ENCODE measurements at places on chromosomes 3 and 15.

DNA sequence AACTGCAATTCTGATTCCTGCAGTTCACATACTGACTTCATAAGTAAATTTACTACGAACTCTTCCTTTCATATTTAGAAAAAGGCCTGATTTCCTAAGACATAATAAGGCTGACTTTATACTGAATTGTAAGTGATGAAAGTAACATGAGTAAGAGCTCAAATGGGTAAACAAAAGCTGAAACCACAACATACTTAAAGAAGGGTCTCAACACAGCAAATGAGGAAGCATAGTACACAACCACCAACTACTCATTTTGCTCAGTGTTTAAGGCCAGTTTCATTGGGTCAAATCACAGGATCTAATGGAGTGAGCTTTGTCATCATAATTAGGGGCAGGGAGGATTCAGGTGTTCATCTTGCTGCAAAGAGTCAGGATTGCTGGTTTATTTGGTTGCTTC is 81.4 kb downstream of the SETD2 start:
- peak; percentile 74 for DNase-seq

- DNase-seq: peak; percentile 88
These were observed 22.5 kb downstream of the CHST14 start for GRCh38 chr15:40493089-40493840.

GRCh38 chr3:141292356-141293058 is 60.9 kb downstream of the PXYLP1 start:
- no peak for DNase-seq

DNA sequence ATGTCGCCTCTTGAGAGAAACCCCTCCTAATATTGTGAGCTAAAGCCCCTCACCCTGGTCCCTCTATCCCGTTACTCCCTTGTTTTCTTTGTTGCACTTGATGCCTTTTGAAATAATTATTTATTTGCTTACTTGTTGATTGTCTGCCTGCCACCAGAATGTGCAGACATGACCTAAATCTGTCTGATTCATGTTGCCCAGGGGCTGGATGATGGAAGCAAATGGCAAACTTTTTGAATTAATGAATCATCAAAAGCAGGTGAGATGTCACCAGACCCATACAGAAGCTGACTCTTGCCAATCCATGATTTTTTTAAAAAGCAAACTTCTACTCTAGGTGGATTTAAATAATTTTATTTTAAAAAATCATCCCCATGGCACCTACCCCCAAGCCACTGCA is 49.3 kb downstream of the GRIP2 start:
- no peak for DNase-seq

GRCh38 chr3:133227813-133228212 is 172.0 kb upstream of the BFSP2 start:
- DNase-seq: no peak

DNA sequence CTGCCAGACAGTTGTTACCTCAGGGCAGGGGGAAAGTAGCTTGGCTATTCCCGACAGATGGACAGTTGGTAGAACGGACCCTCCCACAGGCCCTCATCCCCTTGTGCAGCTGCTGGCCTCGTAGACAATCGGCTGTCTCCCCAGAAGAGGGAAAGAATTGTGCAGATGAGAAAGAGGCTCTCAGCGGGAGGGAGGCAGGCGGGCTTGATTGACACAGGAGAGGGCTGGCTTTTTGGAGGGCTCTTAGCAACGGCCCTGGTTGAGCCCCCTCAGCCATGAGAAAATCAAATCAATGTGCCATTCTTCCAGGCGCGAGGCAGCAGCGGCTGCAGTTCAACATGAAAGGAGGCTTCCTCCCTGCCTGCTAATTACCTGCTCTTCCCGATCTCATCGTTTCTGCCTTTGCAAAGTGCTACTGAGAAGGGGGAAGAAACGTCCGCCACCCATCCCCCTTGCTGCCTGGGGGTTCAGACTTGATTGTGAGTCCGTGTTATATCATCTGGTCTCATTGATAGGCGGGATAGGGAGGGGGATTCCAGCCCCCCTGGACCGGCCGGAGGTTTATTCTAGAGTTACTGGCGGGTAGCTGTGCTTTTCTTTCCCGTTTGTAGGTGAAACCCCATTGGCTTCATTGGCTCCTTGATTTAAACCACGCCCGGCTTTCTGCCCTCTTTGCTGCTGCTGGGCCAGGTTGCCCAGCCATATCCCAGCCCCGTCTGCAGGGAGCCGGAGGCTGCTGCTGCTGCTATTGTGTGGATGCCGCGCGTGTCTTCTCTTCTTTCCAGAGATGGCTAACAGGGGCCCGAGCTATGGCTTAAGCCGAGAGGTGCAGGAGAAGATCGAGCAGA is at the start of gene TAGLN3:
TSS of gene TAGLN3 (plus strand) at position 287 of the 848 bp plus-strand sequence. CDS start at position 788, 501 bp downstream.
- DNase-seq: no peak

DNA sequence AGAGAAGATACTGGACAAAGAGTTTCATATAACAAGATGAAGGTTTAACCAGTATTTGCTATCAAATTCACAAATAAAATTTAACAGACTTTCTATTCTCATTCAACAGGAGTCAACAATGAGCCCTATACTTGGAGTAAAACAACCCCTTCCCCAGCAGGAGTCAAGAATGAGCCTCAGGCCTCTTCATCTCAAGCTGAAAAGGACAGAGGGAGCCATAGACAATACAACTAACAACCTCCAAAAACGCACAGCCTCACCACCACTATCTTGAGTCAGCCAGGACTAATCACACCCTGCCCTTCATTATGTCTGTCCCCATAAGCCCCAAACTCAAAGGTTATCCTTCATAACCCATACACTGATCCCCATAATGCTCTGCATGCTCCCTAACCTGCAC is 36.4 kb downstream of the ETFA start:
- no peak for DNase-seq

DNA sequence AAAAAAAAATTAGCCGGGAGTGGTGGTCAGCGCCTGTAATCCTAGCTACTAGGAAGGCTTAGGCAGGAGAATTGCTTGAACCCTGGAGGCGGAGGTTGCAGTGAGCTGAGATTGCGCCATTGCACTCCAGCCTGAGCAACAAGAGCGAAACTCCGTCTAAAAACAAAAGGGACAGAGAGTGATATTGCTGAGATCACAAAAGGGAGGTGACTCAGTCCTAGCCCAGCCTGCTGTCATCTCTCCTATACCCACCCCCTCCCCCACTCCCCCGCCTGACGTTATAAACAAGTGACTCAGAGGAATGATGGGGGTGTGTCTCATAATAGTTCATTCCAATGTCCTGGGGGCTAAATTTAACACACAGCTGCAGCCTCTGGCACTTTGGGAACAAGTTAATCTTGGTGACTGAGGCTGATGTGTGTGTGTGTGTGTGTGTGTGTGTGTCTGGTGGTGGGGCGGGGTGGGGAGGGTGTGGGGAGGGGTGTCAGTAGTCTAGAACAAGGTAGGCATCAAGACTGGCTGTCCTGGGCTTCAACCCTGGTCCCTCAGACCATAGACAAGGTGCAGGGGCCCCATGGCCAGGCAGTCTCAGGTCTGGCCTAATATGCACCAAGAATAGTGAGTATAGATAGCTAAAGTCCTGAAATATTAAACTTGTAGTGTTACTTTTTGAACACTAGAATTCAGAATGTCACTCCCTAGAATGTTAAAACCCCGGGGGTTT is 1.3 kb upstream of the KLHL40 start:
- DNase-seq: peak; percentile 95

DNA sequence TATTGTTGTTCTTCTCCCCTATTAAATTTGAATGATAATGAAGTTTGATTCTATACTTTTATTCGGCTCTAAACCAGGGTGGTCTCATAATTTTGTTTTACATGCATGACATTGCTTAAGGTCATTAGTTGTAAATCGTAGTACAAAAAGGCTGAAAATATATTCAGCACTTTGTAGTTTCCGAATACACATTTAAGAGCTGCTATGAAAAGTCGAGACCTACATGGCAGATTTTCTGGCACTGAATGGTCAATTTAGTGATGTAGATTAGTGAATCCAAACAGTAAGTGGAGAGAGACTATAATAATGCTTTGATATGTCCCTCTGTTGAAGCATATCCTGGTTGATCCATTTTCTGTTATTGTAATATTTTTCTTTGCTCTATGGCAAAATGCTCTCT is 254.0 kb upstream of the SOX2 start:
- DNase-seq: no peak

- DNase-seq: peak; percentile 34
These were observed 755 bp downstream of the PTPN9 start for GRCh38 chr15:75578173-75578947.
